ENCODE measurements at places on chromosomes 2 and 18.

DNA sequence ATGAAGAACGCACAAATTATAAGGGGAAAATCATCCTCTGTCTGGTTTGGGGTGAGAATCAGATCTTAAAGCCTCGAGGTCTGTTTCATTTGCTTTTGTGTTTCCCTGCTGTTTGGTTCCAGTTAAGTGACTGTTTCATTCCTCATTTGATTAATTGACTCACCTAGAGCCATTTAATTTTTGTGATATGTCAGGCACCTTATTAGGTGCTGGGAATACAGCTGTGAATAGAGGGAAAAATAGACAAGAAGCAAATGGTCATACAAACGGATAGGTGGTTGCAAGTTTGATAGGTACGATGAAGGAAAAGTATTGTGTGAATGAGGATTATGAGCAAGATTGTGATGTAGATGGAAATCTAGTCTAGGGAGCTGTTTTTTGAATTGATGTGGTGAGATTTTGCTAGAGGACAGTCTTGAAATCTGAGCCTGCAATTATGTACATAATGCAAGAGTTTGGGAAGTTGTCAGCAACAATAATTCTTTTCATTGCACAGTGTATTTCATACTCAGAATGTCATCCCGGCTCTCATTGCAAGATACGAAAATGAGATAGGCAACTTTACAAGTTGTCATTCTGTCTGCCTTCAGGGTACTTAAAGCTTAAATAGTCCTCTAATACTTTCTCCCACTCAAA is 2.2 kb downstream of the ACSL3 start:
- peak; percentile 38 for DNase-seq

- DNase-seq: no peak
Observed at GRCh38 chr2:102310964-102311640, at the start of gene IL1RL1. TSS of gene IL1RL1 (plus strand) at chr2:102311563. CDS start at chr2:102338265, 26,702 bp downstream.

GRCh38 chr18:9671214-9671613 is 36.9 kb upstream of the RAB31 start:
- DNase-seq: no peak

- peak; percentile 74 for DNase-seq
Observed at GRCh38 chr18:24054130-24054529, 39.6 kb downstream of the TTC39C start.

DNA sequence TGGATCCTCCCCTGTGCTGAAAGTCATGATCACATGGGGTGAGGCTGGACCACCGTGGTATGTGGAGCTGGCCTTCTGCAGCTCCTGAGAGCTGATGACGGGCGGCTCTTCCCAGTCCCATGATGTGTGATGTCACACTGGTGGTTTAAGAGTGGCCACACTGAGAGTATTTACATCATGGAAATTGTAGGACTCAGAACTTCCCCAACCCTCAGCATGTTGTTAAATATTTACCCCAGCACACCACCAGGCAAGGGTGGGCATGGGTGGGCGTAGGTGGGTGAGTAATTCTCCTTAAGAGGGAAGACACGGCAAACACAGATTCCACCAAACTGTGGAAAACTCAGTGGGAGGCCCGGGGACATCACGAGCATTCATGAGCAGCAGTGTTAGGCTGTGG is 106.8 kb downstream of the ALPK2 start:
- DNase-seq: no peak

DNA sequence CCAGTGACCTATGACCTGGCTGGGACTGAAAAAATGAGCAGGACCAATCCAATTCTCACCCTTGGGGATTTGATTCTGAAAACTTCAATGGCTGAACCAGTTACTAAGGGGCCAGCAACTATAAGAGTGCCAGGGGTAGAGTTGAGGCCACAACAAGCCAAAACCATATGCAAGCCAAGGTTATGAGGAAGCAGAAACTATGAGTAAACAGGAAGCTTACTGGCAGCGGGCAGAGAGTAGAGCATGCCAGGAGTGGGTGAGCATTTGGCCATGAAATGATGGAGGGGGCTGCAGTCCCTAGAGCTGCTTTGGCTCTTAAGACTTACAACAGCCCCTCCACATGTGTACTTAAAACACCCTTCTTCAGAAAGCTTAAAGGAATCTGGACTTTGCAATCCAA is 82.4 kb downstream of the RBMS1 start:
- peak; percentile 68 for DNase-seq

DNA sequence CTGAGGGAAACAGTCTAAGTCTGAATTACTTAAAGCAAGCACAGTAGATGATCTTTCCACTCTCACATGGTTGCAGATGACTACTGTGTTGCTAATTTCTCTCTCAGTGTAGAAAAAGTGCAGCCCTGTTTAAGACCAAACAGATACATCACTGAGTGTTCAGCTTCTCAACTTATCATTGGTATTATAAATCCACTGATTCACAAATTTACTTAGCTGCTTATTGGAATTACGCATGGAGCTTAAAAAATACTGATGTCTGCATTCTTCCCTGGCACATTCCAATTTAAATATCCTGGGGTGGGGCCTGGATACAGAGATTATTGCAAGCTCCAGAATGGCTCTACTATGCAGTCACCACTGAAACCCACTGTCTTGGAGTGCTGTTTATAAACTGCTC is 411.2 kb downstream of the RND3 start:
- DNase-seq: peak; percentile 81

DNA sequence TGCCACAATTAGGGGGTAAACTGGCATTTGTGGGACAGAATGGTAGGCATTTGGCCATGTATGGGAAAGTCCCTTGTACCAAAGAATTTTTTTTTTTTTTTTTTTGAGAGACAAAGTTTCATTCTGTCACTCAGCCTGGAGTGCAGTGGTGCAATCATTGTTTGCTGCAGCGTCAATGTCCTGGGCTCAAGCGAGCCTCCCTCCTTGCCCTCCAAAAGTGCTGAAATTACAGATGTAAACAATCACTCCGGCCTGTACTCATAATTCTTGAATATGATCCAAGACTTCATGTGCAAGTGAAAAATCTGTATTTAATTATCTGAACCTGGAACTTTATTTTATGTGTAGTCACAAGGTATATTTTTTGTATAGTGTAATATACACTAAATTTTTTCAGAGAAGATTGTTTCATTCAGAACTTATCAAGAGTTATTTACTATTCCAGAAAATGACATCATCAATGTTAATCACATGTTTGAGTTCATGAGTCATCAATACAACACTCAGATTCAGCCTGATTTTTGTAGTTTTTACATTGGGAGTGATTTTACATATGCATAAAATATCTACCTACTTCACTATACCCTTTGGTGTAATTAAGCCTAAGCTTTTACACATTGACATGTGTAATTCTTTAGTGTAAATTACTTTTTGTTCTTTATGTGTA is 138.7 kb upstream of the L3MBTL4 start:
- DNase-seq: peak; percentile 64

DNA sequence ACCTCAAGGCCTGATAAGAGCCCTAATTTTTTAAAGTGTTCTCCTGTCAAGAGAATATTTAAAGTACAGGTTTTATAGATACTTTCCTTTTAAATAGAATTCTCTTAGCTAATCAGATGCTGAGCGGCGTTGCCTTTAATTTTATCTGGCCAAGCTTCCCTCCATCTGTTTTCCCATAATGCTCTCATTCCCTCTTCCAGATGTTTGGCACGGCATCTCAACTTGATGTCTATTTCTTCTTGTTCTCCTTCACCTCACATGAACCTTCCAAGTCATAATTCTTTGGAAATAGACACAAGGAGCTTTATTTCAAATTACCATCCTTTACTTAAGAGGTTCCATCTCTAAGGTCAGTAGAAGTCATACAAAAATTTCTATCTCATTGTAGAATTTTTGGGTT is 76.1 kb upstream of the CPO start:
- peak; percentile 73 for DNase-seq

GRCh38 chr2:172677363-172677762 is 58.3 kb upstream of the RAPGEF4 start:
- no peak for DNase-seq

DNA sequence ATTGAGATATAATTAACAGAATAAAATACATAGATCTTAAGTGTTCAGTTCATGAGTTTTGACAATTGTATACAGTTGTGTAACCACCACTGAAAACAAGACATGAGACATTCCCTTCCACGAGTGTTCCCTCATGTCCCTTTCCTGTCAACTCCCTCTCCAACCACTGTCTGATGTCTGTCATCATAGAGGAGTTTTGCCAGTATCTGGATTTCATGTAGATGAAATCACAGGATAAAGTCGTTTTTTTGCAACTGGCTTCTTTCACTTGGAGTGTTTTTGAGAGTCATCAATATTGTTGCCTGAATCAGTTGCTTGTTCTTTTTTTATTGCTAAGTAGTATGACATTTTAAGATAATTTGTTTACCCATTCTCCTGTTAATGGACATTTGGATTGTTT is 52.7 kb downstream of the RBMS1 start:
- DNase-seq: peak; percentile 36

GRCh38 chr2:138455691-138456090 is 45.9 kb upstream of the SPOPL start:
- DNase-seq: no peak

DNA sequence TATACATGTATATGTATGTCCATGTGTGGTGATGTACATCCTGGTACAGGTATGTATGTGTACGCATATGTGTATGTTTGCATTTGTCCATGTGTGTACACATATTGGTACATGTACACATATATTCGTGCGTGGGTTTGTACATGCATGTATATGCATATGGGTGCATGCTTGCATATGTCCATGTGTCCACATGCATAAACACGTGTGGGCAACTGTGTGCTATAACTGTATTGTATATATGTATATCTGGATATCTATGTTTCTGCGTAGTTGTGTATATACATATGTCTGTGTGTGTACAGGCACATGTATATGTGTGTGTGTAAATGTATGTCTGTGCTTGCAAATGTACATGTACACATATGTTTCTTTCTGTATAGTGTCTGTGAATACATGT is 858.5 kb downstream of the CNTNAP5 start:
- DNase-seq: no peak

- DNase-seq: no peak
Observed at GRCh38 chr18:33432857-33433256, 7.7 kb downstream of the CCDC178 start.

- no peak for DNase-seq
Observed at GRCh38 chr2:25286025-25286400, 55.7 kb downstream of the DNMT3A start.

Data from fibroblast of mammary gland (primary cell).